ENCODE measurements at places on chromosomes 2 and 18.

- no peak for DNase-seq
Measured at GRCh38 chr2:162063899-162064298, 10.1 kb downstream of the DPP4 start.

DNA sequence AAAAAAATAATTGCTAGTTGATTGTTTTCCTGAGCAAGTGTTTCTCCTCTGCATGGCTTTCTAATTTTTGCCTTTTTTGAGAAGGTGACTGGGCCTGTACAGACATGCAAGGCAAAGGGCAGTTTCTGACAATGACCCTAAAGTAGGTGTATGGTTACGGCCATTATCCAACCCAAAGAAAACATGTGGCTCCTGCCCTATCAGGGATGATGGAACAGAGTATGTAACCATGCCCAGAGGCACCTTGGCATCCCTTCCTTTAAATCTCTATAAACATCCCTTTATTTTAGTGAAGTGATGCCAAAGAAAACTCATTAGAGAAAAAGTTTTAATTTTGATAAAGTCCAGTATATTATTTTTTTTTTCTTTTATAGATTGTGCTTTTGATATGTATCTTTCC, 217.5 kb downstream of the LPIN1 start:
- DNase-seq, result no peak

- DNase-seq, result no peak
Measured at GRCh38 chr2:125168442-125168841, 1143.4 kb downstream of the CNTNAP5 start.

- DNase-seq, result no peak
Measured at GRCh38 chr2:171553236-171553635, 31.0 kb downstream of the CYBRD1 start.

GRCh38 chr2:177242121-177242987, 22.2 kb downstream of the NFE2L2 start:
- no peak for DNase-seq

DNA sequence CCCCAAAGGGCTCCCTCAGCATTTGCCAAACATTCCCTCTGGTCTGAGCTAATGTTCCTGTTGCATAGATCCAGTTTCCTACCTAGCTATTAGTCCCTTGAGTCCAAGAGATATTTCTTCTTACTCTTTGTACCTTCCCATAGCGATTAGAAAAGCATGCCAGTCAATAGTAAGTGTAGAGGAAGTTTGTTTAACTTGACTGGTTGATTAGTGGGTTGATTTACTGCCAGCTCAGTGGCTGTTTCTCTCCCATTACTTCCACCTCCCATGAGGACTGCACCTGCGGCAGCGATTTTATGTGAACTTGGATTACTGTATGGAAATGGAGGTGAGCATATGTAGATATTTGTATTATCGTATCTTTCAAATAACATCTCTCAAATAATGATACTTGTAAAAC, 1748.4 kb upstream of the CELF4 start:
- no peak for DNase-seq
